ENCODE measurements at places on chromosomes 13 and 19. TPM values are rescaled to one million over a fixed set of nuclear protein-coding genes. Genes with fewer than 3 reads are reported as not detected.

SPRED3 gene
- total RNA-seq: 1.7 TPM

FLT1 gene
- total RNA-seq: 8.8 TPM

MOB3A gene
- total RNA-seq: 23.7 TPM

ZNF221 gene
- 3.0 TPM for total RNA-seq

TDRD12 gene
- total RNA-seq: 0.42 TPM

NUMBL gene
- total RNA-seq: 31.0 TPM

IFNL3 gene
- not detected for total RNA-seq

FGF22 gene
- 8.0 TPM for total RNA-seq

MICU2 gene
- 103 TPM for total RNA-seq

ANGPTL8 gene
- total RNA-seq: not detected

- DNase-seq: no peak
These were observed 44.0 kb downstream of the BRD4 start for GRCh38 chr19:15288146-15288963.

DNA sequence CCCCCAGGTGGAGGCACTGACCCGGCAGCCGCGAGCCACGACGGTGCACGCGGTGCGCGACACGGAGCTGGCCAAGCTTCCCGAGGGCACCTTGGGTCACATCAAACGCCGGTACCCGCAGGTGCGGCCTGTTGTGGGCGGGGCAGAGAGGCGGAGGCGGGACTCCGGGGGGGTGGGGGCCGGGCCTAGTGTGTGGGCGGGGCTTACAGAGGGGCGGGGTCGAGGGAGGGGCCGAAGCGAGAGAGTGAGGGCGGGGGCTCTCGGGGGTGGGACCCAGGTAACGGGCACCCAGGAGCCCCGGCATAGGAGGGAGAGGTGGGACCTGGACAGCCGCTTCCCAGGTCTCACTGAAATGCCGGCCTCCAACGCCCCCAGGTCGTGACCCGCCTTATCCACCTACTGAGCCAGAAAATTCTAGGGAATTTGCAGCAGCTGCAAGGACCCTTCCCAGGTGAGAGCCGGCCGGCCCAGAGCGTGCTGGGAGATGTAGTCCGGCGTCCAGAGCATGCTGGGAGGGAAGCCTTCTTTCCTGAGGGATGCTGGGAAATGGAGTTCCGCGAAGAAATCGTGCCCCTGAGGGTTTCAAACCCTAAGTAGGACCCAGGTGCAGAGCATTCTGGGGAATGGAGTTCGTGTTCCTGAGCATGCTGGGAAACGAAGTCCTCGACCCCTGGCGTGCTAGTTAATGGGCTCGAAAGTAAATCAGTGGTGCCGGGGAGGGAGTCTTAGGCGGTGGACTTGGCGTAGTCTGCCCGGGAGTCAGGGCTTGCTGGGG, 15.7 kb downstream of the PNPLA6 start:
- DNase-seq: no peak

DNA sequence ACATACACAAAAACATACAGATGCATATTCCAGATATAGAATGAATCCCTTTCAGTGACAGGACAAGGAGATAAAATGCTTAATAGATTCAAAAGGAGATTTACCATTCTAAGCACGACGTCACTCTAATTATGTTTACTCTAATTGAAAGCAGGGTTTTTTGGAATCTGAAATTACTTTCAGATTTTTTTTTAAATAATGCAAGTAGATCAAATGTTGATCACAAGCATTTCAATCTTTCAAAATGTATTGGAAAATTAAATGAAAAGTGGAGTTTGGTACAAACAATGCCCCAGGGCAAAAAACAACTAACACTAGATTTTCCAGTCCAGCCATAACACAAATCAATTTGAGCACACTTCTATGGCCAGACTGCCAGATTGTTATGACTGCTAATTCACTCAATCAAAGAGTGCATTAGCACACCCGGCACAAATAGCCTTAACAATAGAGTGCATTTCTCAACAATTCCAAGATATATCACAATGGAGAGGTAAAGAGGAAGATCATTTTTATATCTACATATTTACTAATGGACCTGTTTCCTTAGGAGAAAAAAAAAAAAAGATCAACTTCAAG, 4.3 kb upstream of the DACH1 start:
- no peak for DNase-seq

GRCh38 chr19:827710-828321, at the start of gene AZU1:
TSS of gene AZU1 (plus strand) at chr19:827837. CDS start at chr19:827847, 10 bp downstream.
- DNase-seq: no peak

GRCh38 chr13:24353736-24354135, 44.4 kb downstream of the C1QTNF9 start:
- DNase-seq: no peak

DNA sequence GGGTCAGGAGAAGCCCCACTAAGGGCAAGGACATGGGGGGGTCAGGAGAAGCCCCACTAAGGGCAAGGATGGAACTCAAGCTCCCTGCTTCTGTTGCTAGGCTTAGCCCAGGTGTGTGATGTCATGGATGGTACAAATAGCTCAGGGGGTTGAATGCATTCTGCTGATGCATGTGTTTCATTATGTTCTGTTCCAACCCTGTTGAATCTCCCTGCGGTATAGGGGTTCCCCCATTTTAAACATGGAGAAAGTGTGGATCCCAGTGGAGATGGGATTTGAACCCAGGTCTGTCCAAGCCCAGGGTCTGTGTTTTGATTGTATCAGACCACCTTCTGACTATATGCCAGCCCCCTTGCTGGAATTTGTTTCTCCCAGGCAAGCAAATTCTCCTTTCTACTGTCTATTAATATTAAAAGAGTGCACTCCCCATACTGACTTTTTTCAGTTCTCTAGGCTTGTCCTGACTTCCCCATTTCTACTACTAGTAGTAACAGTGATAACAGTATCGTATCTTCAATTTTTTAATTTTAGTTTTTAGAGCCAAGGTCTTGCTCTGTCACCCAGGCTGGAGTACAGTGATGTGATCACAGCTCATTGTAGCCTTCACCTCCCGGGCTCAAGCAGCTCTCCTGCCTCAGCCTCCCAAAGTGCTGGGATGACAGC, 6.7 kb downstream of the ZNF865 start:
- DNase-seq: no peak

- DNase-seq: no peak
These were observed 79.9 kb upstream of the TMTC4 start for GRCh38 chr13:100754459-100754858.

- DNase-seq: no peak
These were observed 69.3 kb downstream of the SLC6A16 start for GRCh38 chr19:49255674-49256073.

DNA sequence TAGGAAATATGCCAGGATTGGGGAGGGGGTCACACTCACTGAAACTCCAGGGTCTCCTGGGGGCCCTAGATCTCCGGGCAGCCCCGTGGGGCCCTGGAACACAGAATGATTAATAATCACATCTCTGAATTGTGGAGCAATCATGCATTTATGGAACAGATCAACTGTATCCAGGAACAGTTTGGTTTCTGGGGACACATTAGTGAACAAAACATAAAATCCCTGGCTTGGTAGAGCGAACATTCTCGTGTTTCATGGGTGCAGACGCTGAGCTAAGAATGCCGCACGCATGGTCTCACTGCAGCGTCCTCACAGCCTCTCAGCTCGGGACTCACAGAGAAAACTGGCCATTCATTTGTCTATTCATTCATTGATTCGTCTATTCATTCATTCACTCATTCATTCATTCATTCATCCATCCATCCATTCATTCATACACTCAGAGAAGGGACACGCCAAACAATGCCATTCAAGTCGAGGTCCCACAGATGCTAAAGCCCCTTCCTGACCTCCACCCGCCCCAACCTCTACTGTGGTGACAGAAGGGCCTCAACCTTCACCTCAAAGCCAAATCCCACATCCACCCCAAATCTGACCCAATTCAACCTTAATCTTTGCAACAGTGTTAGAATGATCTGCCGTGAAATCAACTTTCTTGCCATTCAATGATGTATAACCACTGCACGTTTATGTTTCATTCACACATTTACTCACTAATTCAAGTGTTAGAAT, 35.0 kb upstream of the OLFM2 start:
- no peak for DNase-seq

GRCh38 chr19:4081441-4082129, 14.9 kb upstream of the ZBTB7A start:
- no peak for DNase-seq

GRCh38 chr13:43057653-43058317, 34.4 kb downstream of the DNAJC15 start:
- no peak for DNase-seq

DNA sequence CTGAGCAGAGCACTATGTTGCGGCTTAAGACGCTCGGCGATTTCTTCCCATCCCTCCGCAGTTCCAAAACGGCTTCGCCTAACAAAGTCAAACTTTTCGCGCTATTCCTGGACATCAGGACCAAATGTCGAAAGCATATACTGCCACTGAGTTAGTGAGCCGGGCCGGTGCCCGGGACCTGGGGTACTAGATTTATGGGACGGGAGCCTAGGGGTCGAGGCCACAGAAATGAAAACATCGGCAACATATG, 699 bp downstream of the RCBTB2 start:
- DNase-seq: no peak

GRCh38 chr13:102089722-102090121, 312.1 kb downstream of the FGF14 start:
- DNase-seq: no peak

DNA sequence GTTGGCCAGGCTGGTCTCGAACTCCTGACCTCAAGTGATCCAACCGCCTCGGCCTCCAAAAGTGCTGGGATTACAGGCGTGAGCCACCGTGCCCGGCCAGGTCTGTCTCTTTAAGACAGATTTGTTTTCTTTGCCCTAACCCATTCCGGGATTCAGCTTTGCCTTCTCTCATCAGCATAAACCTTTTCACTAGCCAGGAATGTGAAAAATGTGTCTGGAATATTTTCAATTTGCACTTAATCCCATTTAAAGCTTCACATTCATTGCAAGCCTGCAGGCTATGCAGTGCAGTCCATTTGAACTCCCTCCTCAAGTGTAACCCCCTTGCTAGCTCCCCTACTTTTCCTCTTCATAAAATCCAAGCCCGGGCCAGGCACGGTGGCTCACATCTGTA, 880 bp upstream of the TMEM160 start:
- no peak for DNase-seq

DNA sequence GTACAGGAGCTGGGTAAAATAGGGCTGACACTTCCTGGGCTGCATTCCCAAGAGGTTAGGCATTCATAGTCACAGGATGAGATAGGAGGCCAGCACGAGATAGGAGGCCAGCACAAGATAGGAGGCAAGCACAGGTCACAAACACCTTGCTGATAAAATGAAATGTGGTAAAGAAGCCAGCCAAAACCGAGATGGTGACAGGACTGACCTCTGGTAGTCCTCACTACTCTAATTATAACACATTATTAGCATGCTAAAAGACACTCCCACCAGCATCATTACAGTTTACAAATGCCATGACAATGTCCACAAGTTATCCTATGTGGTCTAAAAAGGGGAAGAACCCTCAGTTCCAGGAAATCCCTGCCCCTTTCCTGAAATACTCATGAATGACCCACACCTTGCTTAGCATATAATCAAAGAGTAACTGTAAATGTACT, 20.9 kb upstream of the IGSF23 start:
- DNase-seq: no peak

GRCh38 chr19:18433735-18434398, 4.1 kb downstream of the ISYNA1 start:
- no peak for DNase-seq

GRCh38 chr13:38399535-38399934, 49.9 kb downstream of the UFM1 start:
- no peak for DNase-seq

DNA sequence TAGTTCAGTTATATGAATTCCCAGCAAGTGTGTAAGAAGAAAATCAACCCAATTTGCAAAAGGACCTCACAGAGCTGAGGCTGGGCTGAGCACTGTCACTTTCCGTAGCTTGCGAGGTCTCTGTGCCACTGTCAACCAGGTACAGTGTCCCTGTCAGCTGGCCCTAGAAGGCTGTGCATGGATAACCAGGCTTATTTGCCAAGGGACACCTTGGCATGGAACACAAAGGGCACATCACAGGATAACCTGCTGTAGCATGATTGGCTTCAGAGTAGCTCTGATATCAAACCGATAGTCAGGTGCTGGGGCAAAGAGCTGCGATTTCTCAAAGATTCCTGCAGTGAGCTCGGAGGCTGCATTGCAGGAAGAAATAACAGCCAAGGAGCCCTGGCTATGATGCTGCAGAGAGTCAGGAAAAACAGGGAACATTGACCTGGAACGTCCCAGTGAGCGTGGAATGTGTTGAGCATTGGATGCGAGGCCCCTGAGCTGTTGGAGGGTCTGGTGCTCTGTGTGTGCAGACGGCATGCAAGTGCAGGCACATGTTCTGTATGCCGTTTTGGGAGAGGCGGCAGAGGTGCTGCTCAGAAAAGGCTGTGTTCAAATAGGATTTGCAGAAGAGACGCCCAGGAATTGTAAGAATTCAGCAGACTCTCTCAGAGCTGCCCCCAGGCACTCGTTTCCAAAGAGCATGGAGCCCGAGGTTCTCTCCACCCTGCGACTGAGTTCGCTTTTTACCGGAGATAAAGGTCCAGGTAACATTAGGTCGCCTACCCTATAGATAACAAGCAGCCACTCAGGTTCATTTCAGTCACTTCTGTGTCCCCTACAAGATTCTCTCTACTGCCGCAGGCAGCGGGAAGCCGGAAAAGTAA, 213.5 kb upstream of the IRS2 start:
- DNase-seq: no peak

DNA sequence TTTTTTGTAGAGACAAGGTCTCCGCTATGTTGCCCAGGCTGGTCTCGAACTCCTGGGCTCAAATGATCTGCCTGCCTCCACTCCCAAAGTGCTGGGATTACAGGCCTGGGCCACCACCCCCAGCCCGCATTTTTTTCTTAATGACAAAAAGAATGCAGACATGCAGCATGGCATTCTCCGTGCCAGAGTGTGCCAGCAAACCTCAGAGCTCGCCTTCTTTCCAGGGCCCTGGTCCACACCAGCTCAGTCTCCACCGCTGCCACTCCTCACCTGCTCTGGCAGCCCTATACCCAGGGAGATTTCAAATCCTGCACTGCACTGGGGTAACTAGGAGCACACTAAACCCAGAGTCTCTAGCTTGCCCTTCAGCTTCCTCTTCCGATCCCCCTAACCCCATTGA, 41.7 kb downstream of the ZIC5 start:
- no peak for DNase-seq

- DNase-seq: no peak
These were observed 21.2 kb downstream of the RANBP3 start for GRCh38 chr19:5956728-5957127.

DNA sequence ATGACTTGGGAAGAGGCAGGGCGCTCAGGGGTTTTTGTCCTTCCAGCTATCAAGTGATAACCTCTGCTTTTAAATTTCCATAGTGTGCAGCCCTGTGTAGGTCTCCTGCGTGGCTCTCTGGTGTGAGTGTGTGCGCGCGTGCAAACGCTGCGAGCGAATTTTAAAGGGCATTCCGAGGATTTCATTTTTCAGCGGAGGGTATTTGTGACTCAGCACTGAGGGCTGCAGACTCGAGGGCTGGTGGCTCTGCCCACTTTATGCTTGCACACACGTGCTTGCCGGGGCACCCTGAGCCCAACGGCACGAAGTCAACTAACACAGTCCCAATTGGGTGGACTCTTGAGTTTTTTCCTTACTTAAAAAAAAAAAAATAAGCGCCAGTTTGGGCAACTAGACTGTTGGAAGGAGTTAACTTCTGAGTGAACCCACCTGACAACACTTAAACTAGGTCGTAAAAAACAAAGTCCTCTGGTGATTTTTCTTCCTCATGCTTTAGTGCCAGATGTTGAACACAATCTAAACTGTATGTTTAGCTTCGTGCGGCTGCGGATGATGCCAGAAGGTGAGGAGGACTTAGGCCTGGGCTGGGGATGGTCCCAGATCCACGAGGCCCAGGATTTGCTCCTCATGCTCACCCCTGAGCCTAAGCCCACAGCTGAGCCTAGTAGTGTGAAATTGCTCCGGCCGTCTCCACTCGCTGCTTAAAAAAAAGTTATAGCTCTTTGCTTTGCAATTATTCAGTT, 2.1 kb downstream of the FGF9 start:
- DNase-seq: no peak
